ENCODE measurements at places on chromosomes 1 and 21.

DNA sequence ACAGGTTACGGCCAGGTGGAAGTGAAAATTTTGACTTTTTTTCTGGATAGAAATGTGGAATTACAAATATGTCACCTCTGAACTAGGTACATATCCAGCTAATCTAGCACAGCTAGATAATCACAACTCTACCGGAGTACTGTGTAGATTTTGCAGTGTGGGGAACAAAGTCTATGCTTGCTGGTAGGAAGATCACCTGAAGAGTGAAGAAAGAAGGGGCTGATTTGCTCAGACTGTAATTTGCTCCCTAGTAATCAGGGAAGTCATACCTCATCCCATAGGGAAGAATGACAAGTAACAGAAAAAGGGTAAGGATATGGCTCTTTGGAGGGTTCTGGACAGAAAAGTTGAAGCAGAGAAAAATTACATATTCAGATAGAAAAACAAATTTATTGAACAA, 319.6 kb upstream of the TMPRSS15 start:
- DNase-seq = no peak

GRCh38 chr1:89781494-89782126, 39.2 kb upstream of the LRRC8D start:
- DNase-seq = peak; percentile 79

- no peak for DNase-seq
These were observed at the start of gene TCHH for GRCh38 chr1:152115344-152115743. TSS of gene TCHH (minus strand) at chr1:152115444. CDS start at chr1:152114080, 1,364 bp downstream.

GRCh38 chr1:182170891-182171461, 109.5 kb upstream of the ZNF648 start:
- no peak for DNase-seq

GRCh38 chr1:184296466-184297243, 90.2 kb upstream of the C1orf21 start:
- no peak for DNase-seq

DNA sequence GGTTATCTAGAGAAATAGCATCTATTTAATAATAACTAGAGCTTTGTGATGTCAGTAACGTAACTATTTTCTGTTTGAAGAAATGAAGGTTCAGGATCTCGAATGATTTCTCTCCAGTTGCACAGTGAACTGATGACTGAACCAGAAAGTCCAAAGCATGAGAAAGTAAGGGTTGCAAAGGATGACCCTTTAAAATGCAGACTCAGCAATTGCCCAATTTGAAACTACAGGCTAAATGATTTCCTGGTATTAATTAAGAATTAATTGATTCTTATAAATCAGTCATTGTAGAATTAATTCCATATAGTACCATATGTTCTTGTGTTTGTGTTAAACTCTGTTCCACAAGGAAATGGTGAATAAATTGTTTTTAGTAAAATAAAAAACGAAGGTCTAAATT, 318.6 kb downstream of the NFIA start:
- no peak for DNase-seq

DNA sequence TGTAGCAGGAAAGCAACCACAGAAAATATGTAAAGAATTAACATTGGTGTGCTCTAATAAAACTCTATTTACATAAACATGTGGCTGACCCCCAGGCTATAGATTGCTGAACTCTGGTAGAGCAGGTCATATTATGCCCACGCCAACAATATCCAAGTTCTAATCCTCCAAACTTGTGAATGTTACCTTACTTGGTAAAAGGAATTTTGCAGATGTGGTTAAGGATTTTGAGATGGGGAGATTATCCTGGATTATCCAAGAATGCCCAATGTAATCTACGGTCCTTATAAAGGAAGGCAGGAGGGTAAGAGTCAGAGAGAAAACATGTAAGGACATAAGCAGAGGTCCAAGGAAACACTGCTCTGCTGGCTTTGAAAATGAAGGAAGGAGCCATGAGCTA, 201.0 kb downstream of the USH2A start:
- no peak for DNase-seq

DNA sequence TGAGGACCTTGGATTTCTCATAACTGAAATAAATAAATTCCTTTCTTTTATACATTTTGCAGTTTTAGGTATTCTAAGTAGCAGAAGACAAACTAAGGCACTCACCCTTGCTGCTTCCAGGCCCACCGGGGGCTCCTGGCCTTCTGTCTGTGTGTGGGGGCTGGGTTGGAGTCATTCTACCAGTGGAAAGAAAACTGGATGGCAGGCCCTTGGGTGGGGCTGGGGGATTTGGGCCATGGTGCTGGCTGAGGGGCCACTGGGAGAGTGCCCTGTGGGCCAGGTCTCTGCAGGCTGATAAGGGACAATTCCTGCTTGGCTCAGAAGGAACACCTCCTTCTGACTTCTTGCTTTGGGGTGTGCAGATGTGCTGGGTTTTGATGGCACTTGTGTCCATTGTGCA, 54.0 kb upstream of the CSF3R start:
- no peak for DNase-seq

DNA sequence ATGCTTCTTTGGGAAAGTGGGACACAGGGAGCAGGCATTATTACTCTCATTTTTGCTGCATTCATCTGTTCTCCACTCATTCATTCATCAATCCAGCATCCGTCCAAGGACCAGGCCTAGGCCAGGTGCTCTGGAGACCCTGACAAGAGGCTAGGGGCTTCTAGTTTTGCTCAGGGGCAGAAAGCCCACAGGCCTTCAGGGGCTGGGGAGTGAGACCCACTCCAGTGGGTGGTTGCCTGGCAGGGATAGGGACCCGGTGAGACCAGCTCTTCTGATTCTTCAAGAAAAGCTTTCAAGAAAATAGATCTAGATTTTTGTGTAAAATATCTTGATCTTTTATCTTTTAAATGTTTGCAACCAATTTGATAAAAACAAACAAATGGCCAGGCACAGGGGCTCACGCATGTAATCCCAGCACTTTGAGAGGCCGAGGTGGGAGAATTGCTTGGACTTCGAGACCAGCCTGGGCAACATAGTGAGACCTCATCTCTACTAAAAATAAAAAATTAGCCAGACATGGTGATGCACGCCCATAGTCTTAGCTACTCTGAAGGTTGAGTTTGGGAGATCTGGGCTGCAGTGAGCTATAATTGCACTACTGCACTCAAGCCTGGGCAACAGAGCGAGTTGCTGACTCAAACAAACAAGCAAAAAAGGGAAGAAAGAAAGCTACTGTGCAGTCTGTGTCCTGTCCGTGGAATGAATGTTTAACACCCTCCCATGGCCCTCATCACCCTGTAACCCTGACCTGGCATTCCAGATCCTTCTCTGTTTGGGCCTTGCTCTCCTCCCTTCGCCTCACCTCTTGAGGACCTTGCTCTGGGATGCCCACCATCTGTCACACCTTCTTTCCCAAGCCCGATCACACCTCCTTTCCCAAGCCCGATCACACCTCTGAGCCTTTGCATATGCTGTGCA, 17.3 kb upstream of the LRP8 start:
- DNase-seq = no peak

GRCh38 chr1:172976222-172977041, 74.3 kb downstream of the TNFSF18 start:
- DNase-seq = no peak

DNA sequence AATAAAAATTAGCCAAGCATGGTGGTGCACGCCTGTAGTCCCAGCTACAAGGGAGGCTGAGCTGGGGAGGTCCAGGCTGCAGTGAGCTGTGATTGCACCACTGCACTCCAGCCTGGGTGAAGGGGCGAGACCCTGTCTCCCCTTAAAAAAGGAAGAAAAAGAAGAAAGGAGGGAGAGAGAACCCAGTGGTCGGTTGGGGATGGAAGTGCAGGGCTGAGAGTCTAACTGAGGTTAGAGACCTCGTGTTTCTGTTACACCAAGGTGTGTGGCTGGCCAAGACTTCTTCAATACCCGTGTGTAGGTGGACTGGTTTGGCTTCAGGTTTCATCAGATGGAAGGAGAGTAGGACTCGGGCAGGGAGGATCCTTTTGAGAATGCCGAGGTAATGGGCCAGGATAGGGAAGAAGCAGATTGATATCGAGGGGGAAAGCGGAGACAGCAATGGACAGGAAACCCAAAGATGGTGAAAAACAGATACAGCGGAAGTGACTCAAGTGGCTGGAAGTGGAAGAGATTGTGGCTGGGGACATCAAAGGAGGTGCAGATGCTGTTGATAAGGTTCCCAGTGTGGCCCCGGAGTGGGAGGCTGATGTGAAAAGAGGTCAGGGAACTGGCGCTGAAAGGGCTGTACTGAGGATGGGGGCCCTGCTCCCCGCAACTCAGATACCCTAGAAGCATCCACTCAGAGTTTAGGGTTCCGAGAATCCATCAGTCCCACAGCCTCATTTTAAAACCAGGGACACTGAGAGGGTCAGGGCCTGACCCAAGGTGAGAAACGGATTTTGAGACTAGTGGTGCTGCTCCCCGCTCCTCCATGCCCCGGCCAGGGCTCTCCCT, 681 bp upstream of the UBXN10 start:
- peak; percentile 36 for DNase-seq

DNA sequence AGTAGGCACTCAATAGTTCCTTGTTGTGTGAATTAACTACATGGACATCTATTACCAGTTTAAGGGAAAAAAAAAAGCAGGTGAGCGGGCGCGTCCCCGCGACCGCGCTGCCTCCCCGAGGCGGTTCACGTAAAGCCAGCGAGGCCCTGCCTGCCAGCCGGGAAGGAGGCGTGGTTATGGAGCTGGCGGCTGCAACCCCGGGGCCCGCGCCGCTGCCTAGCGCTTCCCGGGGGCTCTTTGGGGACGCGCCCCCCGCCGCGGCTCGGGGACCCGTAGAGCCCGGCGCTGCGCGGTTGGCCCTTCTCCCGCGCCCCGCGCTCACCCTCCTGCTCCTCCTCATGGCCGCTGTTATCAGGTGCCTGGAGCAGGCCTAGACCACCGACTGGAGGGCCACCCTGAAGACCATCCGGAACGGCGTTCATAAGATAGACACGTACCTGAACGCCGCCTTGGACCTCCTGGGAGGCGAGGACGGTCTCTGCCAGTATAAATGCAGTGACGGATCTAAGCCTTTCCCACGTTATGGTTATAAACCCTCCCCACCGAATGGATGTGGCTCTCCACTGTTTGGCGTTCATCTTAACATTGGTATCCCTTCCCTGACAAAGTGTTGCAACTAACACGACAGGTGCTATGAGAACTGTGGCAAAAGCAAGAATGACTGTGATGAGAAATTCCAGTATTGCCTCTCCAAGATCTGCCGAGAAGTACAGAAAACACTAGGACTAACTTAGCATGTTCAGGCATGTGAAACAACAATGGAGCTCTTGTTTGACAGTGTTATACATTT, 2.6 kb upstream of the CC2D1B start:
- DNase-seq = peak; percentile 47

- no peak for DNase-seq
These were observed 428.5 kb upstream of the TMPRSS15 start for GRCh38 chr21:18831942-18832676.

DNA sequence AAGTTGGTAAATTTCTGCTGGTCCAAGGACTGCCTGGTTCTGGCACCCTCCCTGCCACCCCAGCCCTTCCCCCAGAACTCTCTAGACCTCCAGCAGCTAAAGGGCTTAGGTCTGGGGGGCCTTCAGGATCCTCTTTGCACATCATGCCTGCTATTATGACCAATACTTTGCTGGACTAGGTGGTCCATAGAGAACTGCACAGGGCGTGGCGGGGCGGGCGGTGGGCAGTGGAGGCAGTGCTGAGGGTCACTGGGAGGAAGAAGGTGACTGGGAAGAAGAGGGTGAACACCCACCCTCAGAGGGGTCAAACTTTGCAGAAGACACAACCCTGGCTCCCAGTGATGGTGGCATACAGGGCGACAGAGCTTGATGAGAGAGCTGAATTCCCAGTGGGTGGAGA, 18.2 kb downstream of the CDK18 start:
- DNase-seq = no peak

- no peak for DNase-seq
These were observed 108.6 kb downstream of the FAF1 start for GRCh38 chr1:50851466-50851865.

- DNase-seq = no peak
These were observed 33.9 kb downstream of the LDLRAD2 start for GRCh38 chr1:21845646-21846641.

- DNase-seq = no peak
These were observed 356.4 kb upstream of the PLXNA2 start for GRCh38 chr1:208600456-208601190.

DNA sequence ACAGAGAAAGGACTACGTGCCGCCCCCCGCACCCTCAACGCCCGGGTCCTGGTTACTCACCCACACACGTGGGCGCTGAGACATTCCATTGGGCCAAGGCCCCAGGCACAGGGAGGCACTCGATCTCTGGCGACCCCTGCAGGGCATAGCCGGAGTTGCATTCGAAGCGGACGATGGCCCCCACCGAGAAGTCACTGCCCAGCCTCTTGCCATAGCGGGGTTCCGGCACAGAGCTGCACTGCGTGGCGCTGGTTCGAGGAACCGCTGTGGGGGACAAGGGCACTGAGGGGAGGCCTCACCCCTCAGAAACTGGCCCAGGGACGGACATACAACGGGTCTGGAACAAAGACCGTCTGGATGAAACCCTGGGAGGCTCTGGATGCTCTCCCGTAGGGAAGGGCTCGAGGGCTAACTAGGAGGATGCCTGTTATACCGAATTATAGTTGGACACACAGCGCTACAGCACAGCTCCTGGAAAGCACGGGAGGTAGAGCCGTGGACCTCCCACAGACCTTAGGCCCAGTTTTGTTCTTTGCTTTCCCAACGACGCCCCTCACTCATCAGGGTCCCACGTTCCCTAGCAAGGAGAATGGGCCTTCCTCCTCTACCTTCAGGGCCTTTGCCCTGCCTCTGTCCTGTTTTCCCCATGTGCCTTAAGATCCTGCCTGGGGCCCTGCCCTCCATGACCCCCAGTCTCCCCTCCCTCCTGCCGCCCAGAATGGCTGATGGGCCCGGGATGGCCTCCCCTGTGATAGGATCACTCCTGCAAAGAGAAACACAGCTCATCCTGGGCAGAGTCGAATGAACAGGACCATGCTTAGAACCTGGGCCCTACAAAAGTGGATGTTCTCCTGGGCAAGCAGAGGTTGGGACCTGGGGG, 152.8 kb downstream of the ZSCAN20 start:
- no peak for DNase-seq

GRCh38 chr1:109623601-109624161, 4.0 kb downstream of the AMPD2 start:
- no peak for DNase-seq

GRCh38 chr1:39960431-39960958, 5.5 kb downstream of the MFSD2A start:
- DNase-seq = no peak

DNA sequence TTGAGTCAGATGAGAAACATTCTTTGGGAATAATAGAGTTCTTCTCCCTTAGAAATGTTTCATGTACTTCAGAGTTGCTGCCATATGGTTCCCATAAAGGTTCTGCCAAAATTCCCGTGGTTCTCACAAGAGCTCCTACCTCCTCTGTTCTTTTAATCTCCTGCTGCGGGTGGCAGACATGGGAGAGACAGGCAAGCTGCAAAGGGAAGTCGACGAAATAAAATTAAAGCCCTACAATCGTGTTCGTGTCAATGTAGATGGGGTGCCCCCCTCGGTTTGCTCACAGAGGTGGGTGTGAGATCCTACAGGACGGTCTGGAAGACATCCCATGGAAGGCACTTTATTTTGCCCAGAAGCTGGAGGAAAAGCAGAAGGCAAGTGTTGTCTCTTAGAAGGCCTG, 276.0 kb downstream of the RWDD3 start:
- DNase-seq = no peak

GRCh38 chr1:225974454-225974853, 24.7 kb downstream of the SDE2 start:
- DNase-seq = no peak

- no peak for DNase-seq
These were observed 460.1 kb upstream of the RUNX1 start for GRCh38 chr21:35509001-35509704.
